ENCODE measurements at places on chromosomes 12 and 14.

DNA sequence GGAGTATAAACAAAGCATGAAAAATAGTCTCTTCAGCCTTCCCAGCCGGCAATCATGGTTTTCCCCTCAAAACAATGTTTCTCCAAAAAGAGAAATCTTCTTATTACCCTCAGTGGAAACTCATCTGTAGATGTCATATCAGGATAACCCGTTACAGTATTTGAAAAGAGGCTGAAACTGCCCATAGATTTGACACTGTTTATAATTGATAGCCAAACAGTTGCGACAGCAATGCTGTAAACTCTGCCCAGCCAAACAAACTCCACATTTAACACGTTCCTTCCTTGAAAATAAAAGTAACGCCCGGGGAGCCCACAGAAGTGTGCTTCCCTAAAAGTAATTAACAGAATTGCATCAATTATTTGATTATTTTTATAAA is 201.3 kb upstream of the FOXN3 start:
- no peak for DNase-seq

- DNase-seq, result no peak
Measured at GRCh38 chr14:99569725-99570543, 34.1 kb downstream of the CCDC85C start.

GRCh38 chr14:93133464-93133863 is 17.7 kb upstream of the ITPK1 start:
- DNase-seq, result no peak

DNA sequence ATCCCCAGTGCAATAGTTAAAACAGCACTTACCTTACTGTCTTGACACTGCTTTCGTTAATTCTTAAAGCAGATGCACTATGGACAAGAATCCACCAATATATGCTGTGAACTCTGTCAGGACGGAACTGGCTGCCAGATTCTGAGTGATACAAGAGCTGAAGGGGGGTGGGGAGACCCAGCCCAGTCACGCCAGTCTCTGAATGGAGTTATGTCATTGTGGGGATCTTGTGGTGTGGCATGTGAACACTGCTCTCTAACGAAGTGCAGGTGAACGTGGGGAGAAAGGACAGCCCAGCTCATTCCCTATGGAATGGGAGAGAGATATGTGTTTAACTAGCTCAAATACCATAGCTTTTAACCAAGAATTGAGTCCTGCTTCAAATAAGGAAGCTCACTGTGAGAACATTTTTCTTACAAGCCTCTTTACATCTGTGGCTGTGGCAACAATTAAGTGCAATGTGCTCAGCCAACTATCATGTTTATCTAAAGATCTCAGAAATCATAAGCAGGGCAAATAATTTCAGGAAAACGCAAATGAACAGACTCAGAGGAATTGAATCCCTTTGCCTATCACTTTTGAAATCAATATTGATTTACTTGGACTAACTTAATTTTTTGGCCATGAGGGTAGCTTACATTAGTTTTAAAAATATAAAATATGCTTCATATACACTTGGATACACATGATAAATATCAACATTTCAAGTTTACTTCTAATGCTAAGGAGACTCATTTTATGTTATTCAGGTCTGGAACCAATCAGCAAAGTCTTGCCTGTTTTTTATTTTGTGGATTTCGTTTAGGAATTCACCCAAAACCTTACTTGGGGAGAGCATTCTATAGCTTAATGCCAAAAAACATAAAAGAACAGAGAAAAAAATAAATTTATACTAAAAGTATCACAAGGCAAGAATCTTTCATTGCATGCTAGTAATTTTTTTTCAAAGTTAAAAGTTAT is at the start of gene LUM:
Gene LUM (minus strand): TSS at position 129 of the 960 bp plus-strand sequence. CDS start 2,515 bp downstream, outside the sequence.
- peak; percentile 68 for DNase-seq

GRCh38 chr12:28234444-28234843 is 44.2 kb downstream of the CCDC91 start:
- DNase-seq, result no peak

DNA sequence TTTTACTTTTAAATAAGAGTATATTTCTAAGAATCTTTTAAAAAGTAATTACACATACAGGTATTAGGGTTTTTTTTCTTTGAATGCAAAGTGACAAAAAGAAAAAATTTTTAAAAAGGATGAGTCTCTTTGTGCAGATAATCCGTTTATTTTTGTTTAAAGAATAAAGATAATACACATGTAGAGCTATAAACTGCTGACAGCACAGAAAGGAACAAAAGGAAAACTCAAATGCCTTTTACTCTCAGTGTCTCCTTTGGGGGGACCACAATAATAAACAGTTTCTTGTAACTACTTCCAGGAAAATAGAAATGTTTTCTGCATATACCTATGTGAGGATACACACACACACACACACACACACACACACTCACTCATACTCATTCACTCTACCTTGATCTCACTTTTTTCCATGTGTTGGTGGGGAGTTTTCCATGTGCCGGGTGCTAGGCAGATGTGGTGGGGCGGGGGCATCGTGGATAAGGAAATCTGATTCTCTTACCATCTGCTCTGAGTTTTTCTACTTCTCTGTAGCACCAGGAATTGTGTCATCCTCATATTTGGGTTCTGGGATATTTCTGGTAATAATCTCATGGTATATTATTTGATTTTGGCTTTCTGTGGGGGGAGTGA is 58.1 kb downstream of the KCTD10 start:
- no peak for DNase-seq

GRCh38 chr12:53093777-53094393 is 3.6 kb upstream of the IGFBP6 start:
- DNase-seq, result peak; percentile 56

DNA sequence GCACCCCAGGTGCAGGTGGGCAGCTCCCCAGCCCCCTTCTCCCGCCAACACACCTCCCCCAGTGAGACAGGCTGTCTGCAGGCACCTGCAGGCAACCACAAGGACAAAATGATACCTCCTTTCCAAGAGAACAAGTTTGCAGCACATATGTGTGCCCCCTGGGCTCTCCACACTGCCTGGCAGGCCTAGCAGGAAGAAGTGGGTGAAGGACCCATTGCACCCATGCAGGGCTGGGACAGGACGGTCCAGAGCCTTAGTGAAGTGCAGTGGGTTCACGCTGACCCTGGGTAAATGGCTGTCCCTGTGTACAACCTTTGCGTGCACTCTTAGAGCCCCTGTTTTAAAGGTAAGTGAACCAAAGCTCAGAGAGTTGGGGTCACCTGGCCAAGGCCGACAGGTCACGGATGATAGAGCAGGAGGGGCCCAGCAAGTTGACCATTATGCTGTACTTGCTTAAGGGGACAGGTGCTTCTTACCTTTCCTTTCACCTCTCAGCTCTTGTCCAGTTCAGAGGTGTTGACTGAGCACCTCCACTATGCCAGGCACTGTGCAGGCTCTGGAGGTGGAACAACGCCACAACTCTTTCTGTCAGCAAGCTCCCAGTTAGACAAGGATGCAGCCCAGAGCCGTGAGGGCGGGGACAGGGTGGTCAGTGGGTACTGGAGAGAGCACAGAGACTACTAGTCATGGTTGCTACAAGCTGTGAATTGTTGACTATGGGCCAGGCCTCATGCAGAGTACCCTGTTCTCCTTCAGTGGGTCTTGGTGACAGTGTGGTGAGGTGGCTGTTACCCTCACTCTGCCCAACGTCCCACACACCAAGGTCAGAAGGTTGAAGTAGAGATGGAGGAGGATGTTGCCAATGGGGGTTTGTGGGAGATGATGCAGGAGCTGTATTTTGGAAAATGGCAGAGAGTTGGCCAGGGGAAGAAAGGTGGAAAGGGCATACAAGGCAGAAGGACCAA is 125.9 kb downstream of the PAPOLA start:
- peak; percentile 25 for DNase-seq

- no peak for DNase-seq
Measured at GRCh38 chr14:106003351-106003750, 477.0 kb downstream of the TMEM121 start.

Data from endodermal cell (in vitro differentiated cells).